NCI-H187 (cell line): ENCODE measurements at places on chromosomes 4 and X.

GRCh38 chr4:27397886-27398285 is 537.2 kb downstream of the STIM2 start:
- DNase-seq = no peak

GRCh38 chrX:16177260-16177659 is 10.0 kb downstream of the MAGEB17 start:
- no peak for DNase-seq

- no peak for DNase-seq
Measured at GRCh38 chr4:121709766-121710405, 13.1 kb upstream of the ANXA5 start.

GRCh38 chr4:36128689-36129088 is 115.6 kb downstream of the ARAP2 start:
- DNase-seq = no peak

- no peak for DNase-seq
Measured at GRCh38 chrX:14675500-14675899, 146.2 kb downstream of the GLRA2 start.

- no peak for DNase-seq
Measured at GRCh38 chrX:69807400-69807799, 191.5 kb downstream of the EDA start.

DNA sequence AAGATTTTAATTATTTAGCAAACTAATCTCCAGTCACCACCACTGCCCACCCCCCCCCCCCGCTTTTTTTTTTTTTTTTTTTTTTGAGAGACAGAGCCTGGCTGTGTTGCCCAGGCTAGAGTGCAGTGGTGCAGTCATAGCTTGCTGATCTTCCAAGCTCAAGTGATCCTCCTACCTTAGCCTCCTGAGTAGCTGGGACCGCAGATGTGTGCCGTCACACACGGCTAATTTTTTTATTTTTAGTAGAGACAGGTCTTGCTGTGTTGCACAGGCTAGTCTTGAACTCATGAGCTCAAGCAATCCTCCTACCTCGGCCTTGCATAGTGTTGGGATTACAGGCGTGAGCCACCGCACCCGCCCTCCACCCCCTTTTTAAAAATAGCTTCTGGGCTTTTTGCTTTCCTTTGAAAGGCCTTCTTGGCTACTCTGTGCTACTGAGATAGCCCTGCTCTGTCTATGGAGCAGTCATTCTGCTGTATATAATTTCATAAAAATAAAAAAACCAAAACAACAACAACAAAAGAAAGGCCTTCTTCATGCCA is 18.7 kb downstream of the TXLNG start:
- DNase-seq = no peak

DNA sequence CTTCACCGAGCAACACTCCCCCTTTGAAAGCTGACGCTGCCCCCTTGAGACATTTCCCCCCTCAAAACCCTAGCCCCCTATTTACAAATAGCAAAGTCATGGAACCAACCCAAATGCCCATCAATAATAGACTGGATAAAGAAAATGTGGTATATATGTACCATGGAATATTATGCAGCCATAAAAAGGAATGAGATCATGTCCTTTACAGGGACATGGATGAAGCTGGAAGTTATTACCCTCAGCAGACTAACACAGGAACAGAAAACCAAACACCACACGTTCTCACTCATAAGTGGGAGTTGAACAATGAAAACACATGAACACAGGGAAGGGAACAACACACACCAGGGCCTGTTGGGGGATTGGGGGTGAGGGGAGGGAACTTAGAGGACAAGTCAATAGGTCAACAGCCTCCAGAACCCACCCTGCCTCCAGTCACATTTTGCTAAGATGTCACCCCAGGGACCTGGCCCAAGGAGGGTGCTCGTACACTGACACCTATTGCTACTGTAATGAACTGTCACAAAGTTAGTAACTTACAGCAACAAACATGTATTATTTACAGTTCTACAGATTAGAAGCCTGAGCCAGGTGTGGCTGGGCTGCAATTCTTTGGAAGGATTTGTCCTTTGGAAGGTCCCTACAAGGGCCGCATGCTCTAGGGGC is 20.6 kb downstream of the SCD5 start:
- DNase-seq = no peak

DNA sequence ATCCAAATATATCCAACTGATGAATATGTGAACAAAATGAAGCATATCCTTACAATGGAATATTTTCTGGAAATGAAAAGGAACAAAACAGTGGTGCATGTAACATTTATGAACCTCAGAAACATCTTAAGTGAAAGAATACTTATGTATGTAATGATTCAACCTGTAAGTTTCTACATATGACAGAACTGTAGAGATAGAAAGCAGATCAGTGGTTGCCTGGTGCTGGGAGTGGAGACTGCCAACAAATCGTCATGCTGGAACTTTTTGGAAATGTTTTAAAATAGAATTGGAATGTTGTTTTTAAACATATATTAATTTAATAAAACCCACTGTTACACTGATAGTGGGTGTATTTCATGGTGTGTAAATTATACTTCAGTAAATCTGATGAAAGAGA is 667.5 kb downstream of the RAPGEF2 start:
- no peak for DNase-seq

DNA sequence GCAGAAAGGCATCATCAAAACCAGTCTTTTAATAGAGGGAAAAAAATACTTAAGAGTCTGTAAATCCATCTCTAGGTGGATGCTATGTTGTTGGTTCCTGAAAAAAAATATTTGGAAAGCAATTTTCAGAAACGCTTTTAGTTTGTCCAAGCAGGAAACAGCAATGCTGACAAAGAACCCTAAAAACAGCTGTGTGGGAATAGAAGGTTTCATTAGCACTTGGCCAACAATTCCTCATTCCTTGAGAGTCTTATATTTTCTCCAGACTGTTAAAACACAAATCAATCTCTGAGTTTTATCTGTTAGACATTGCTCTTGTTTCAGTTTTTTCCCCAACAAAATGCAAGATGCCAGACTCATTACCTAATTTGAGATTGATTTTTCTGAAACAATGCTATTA is 6.4 kb downstream of the MXRA5 start:
- DNase-seq = no peak
